Activated T-helper 1 cell treated with Interleukin-2 at 50 U/mL for 16 hours (primary cell): ENCODE measurements at places on chromosomes 3 and 15.

DNA sequence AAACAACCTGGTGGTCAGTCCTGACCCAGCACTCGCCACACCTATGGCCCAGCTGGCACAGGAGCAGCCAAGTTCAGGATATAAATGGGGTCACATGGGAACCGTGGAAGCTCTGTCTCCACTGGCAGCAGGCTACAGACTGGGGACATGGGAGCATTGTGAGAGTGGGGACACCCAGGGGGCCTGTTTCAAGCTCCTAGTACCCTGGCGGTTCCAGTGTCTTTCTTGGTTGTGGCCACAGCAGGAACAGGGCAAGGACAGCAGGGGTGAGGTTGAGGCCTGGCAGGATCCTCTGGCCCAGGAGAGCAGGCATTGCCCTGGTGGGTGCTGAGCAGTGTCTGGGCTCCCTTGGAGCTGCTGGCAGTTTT lies 1.9 kb downstream of the CSK start:
- no peak for DNase-seq

DNA sequence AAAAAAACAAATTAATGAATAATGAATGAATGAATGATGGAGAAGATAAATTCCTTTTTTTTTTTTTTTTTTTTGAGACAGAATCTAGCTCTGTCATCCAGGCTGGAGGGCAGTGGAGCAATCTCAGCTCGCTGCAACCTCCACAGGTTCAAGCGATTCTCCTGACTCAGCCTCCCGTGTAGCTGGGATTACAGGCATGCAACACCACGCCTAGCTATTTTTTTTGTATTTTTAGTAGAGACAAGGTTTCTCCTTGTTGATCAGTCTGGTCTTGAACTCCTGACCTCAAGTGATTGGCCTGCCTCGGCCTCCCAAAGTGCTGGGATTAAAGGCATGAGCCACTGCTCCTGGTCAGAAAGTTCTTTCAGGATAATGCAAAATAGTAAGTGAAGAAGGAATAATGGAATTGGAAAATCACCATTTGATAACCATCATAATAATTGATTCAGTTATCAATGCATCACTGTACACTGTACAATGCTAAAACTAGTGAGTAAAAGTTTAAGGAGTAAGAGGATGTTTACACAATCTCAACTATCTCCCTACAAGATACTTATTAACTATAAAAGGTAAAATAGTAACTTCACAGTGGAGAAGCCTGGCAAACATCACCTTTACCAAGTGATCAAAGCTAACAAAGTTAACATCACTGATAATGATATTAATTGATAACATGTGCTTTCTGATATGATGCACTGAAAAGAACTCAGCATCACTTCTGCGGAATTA lies 12.3 kb upstream of the INO80 start:
- no peak for DNase-seq

DNA sequence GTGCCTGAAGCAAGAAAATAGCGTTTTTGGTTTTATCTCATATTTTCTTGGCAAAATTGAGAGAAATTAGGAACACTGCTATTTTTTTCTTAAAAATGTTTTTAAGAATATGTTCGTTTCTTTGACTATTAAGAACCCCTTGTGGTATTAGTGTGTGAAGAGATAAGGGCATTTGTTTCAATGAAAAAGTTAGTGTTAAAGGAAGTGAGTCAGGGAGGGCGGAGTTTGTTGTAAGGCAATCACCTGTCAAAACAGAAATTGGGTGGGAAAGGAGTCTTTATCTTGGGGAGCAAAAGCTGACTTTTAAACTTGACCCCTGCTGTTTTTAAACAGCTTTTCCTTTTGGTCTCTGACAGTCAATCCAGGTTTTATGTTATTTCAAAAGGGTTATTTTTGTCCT lies 4.2 kb downstream of the RAP2B start:
- no peak for DNase-seq

DNA sequence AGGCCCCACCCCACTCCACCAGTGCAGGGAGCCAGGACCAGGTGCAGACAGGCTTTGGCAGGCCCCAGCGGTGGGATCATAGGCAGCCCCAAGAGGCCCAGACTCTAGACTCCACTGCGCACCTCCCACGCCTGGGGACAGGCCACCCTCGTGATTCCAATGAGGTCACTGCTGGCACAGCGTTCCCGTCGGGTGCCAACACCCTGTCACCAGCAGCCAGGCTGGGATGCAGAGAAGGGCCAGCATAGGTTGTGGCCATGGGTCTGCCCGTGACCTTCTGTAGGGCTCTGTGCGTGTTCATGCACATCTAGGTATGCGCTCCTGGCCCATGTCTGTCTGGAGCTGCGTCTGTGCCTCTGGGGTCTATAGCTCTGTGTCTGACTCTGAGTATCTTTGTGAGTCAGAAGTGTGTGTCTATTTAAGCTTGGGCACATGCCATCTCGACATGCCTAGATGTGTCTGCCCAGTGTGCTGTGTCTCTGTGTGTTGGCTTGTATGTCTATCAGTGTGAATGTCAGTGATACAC lies 13.0 kb downstream of the VIPR1 start:
- no peak for DNase-seq

DNA sequence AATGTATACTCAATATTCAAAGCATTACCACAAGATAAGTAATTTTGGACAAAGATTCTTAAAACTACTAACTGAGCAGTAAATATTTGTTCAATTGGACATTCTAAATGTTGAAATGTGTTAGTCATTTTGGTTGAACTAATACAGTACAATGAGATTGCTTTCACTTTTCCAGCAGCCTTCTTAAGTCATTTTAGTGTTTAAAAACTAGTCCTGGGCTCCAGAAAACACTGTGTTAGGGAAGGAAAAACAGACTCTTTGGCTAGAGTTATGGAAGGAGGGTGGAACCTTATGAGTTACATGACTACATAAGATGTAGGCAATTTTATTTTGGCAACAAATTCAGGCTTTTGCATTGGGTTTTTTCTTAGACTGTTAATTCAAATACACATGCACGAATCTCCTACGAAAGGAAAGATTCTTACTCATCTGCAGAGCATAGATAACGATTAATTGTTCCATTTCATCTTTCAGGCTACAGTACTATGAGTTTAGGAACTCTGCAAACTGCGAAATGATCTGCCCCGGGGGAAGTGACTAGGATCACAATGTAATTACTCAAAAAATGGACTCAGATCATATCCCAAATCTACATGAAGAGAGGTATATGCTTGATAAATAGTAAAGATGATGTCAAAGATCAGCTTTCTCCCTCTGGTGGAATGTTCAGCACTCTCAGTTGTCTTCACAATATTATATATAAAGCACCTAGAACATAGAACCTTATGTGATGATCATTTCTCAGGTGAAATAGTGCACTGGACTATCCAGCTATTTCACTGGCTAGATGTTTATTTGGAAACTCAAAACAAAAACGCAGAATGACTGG lies 492.8 kb upstream of the MDFIC2 start:
- no peak for DNase-seq

GRCh38 chr3:63609408-63609807 lies 43.1 kb upstream of the SNTN start:
- DNase-seq: no peak

- no peak for DNase-seq
Observed at GRCh38 chr3:23038471-23038870, 164.7 kb upstream of the UBE2E2 start.

DNA sequence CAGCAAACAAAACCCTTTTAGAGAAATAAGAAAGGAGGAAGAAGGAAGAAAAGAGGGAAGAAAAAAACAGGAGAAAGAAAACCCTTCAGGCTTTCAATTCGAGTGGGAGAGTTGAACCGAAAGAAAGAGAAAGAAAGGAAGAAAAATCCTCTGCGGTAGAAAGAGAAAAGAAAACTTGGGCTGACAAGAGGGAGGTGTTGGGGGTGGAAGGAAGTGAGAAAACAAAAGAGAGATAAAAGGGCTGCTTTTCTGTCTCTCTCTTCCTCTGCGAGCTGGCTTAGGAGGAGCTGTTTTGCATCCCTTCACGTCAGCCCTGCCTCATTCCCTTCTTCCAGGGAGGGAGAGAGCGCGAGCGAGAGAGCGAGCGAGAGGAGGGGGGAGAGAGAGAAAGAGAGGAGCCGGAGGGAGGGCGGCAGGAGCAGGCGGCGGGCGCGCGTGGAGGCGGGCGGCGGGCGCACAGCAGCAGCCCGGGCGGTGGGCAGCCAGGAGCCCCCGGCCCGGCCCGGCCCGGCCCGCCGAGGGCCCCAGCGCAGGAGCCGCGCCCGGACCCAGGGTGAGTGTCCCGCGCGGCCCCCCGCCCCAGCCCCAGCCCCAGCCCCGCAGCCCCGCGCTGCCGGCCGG lies at the start of gene ZNF710:
TSS of gene ZNF710 (plus strand) at position 263 of the 621 bp plus-strand sequence. CDS start 65,814 bp downstream, outside the sequence.
- DNase-seq: no peak

DNA sequence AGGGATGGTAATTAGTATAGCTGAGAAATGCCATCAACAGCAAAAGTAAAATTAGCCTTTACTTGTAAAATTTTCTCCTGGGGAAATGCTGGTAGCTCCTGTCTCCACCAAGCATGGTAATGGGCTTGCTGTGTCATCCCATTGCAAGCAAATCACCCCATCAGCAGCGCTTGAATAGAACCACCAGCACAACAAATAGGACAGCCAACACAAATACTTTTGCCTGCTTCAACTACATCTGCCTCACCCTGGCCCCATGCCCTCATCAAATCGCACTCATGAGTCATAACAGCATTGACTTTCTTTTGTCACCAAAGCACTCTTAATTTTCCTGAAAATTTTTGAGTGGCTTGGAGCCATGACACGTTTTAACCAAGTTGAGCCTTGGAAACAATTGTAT lies 52.6 kb downstream of the ERC2 start:
- no peak for DNase-seq

- DNase-seq: no peak
Observed at GRCh38 chr3:95044101-95044500, 981.2 kb downstream of the NSUN3 start.

DNA sequence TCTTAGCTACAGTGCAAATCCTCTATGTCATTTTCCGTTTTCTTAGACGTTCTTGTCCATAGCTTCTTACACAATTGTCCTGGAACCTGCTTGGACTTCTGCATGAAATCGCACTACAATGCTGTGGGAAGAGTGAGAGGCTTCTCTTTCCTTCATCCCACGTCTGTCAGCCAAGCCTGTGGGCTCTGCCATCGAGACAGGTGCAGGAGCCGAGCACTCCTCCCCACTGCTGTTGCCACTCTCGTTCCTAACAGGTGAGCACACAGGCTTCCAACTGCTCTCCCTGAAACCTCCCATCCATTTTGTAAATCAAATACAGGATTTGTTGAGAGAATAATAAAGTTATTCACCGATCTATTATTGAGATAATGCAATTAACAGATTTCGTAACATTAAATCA lies 23.5 kb downstream of the ZXDC start:
- no peak for DNase-seq

DNA sequence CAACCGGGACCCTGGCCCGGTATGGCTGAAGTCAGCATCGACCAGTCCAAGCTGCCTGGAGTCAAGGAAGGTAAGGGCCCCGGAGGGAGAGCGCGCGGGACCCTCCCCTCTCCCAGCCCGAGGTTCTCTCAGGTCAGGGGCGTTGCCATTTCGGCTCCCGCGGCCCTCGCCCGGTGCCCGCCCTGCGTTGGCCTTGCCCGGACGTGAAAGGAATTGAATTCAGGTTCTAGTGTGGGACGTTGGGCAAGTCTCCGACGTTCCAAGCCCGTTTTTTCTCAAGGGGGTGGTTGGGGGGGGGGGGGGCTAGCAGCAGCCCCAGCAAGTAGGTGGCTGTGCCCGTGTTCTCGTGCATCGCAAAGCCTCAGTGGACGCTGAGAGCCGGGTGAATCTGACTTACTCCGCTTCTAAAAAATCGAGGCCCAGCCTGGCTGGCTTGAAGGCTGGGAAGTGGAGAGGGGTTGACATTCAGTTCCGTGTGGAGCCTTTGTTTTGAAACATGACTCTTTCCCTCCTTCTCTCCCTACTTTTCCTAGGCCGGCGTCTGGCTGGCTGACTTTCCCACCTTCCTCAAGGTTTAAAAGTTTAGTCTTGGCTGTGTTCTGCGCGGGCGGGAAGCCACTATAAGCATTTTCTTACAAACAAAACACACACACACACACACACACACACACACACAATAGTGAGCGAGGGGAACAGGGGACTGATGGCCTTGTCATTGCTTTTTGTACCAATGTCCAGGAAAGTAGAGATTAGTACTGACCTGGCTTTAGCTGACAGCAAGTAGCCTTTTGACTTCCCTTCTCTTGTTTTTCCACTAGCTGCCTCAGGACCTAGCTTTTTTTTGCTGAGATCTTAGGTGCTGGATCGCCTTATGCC lies at the start of gene UTS2B:
TSS of gene UTS2B (minus strand) at position 873 of the 876 bp plus-strand sequence. CDS start 48,337 bp downstream, outside the sequence.
- no peak for DNase-seq

DNA sequence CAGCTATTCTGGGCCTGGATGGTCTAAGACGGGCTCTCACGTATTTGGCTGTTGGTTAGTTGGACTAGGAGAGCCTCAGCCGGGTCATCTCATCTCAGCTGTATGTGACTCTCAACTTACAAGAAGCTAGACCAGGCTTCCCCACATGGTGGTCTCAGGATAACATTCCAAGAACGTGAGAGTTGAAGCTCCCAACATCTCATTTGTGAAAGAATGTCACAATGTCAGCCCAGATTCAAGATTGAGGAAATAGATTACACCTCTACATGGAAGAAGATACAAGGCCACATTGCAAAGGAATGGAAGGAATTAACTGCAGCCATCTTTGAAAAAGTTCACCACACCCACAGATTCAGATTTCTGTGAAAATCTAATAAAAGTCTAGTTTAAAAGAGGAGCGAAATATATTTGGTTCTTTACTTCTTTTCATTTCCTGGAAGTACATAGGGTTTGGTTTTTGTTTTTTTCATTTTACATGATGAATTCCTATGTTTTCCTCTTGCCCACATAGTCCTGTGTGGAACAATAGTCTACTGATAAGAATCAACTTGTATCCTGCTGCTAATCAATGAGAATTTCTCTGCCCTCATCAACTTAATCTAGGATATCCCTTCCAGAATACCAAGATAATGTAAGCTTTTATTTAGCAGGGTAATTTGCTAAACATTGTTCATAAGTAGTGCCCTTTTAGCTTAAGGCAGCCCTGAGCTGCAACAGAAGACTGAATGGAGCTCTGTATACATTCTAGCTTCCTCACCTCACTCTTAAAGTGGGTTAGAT lies 116.5 kb downstream of the CMSS1 start:
- DNase-seq: no peak

DNA sequence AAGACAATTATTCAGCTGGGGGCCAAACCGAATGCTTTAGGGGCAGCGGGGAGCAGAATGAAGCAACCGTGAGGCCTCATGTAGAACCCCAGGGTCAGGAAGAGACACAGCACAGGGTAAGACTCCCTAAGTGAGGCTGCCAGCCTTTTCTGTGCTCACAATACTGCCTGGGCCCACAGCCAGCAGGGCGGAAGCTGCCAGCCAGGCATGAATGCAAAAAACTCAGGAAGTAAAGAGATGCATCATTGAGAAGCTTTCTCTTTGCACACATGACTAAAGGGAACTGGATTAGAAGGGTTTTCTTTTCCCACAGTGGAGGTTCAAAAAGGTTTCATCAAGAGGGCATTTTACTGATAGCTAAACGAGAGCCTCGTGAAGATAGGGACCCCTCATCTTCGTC lies 33.3 kb downstream of the CA12 start:
- no peak for DNase-seq

- DNase-seq: no peak
Observed at GRCh38 chr3:97991293-97991682, 19.1 kb upstream of the RIOX2 start.

DNA sequence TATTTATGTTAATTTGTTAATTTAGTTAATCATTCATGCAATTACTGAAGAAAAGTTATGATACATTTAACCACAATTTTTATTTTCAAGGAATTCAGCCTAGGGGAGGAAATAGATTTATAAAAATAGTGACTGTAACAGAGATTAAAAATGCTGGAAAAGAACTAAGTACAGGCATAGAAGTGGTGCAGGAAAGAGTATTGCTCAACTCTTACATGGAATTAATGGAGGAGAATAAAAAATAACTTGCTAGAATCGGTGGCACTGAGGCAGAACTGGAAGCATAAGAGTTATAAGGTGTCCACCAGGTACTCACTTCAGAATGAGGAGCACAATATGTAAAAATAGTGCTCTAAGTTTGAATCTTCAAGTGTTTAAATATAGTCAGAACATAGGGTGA lies 13.5 kb upstream of the OR5AC2 start:
- no peak for DNase-seq
